ENCODE measurements at places on chromosomes 6 and 20.
A peak's percentile ranks its signal among the peaks of the same experiment; 100 is the strongest.

DNA sequence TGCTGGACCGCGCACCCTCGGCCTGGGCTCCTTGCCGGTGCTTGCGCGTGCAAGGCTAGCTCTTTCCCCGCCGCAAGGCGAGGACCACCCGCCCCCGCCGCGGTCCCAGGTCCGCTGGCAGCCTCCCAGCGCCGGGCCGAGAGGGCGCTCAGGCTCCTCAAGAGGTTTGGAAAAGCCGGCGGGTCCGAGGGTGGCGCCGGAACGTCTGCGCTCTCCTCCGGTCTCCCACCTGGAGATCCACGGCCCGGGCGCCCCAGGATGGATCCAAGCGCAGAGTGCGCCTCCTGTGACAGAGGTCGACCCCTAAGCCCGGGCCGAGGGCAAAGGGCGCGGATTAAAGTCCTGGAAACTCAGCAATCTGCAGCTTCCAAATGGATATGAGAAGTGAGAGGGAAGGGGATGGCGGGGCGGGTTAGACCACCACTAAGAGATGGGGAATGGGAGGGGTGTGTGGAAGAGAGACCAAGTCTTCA lies 575 bp upstream of the MICAL1 start:
- DNase-seq: no peak

DNA sequence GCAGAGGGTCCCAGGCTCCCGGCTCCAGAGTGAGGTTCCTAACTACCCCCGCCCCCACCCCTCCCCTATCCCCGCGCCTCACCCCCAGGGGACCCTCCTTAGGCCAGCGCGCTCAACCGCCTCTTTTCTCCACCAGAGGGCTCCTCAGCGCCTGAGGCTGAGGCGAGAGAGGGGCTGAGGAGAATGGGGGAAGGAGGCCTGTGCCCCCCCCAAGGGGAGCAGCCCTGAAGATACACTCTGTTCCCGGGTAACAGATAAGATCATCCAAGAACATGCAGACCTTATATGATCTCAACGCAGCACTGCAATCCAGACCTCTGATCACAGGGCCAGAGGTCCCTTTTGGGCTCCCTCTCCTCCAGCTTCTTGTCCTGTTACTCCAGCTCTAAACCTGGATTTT lies 43.3 kb upstream of the MRPS10 start:
- DNase-seq: no peak

DNA sequence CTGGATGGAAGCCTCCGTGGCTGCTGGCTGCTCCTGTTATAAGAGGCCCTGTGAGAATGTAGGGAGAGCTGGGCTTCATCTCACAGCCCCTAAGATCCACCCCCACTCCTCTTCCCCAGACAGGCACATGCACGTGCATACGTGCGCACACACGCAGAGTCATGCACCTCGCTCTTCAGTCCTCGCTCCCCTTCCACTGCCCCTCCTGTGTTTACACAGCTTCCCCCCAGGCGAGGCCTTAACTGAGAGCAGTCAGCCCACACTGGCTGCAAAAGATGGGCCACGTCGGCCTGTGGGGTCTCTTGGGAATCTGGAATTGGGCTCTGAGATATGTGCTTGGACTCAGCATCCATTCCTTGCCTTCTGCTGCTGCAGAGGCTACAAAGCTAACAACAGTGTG lies 35.2 kb upstream of the MLN start:
- no peak for DNase-seq

- no peak for DNase-seq
Observed at GRCh38 chr6:167746975-167747374, 79.7 kb upstream of the AFDN start.

- DNase-seq: peak; percentile 42
Observed at GRCh38 chr20:24102290-24102689, 113.7 kb upstream of the GGTLC1 start.

DNA sequence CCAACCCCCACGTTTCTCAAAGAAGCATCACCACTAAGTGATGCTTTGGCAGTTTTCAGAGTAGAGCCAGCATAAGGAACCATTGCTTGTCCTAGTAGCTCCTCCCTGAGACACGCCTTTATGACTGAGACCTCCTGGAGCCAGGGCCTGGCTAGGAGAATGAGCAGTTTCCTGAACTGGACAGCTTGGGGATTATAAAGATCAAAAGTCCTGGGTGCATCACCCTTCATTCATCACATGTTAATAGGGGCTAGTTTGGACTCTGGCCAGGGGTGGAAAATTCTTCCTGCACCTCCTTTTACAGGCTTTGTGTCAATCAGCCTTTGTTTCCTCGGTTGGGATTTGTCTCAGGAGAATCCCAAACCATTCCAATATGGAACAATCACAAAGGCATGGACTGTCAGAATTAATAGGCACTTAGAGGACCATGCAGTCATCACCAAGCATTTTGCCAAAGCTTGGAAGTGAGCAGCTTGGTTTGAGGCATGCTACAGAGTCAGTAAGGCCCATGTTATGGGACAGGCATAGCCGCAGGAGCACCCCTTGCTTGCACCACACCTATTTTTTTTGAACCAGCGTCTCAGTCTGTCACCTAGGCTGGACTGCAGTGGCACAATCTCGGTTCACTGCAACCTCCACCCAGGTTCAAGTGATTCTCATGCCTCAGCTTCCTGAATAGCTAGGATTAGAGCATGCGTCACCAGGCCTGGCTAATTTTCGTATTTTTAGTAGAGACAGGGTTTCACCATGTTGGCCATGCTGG lies 64.9 kb upstream of the TGM3 start:
- no peak for DNase-seq

DNA sequence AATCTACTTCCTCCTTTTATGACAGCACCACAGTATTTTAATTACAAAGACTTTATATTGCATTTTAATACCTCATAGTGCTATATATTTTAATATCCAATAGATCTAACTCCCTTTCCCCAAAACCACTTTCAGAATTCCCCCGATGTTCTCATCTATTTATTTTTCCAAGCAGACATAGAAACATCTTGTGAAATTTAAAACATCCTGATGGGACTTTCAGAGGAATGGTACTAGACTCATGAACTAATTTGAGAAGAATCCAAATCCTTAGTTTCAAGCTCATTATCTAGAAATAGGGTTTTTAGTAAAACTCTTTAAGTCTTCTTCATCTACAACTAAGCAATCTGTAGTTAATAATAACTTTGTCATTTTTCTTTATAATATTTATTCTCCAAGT lies 97.0 kb downstream of the TRERF1 start:
- DNase-seq: no peak

DNA sequence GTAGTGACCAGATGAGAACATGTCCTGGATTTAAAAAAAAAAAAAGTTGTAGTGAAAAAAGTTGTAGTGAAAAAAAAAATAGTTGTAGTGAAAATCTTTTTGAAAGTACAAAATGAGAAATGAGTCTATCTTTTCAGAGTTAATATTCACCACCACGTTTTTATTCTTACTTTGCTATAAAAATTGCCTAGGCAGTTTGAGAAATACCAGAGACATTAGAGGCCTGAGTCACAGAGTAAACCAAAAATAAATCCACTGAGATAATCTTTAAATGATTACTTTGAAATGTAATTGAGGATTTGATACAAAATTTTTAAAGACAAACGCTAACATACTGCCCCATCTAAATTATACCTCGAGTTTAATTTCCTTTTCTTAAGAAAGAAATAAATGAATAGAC lies 101.2 kb upstream of the TIAM2 start:
- DNase-seq: no peak

DNA sequence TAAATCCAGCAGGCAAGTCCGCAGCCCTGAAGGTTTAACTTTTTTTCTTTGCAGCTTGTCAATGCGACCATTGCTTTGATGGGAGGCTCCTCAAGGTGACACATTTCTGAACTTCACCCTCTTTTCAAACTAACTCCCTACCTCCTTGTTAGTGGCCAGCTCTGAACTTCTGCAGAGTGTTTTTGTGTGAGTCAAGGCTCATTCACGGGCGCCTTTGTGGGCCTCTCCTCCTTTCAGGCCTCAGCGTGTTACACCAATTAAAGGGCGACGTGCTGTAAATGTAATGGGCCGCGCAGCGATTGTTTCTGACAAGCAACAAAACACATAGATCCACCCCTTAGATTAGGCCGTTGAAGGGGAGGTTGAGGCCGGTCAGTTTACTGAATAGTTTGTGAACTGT lies 45.5 kb upstream of the NR2E1 start:
- no peak for DNase-seq

DNA sequence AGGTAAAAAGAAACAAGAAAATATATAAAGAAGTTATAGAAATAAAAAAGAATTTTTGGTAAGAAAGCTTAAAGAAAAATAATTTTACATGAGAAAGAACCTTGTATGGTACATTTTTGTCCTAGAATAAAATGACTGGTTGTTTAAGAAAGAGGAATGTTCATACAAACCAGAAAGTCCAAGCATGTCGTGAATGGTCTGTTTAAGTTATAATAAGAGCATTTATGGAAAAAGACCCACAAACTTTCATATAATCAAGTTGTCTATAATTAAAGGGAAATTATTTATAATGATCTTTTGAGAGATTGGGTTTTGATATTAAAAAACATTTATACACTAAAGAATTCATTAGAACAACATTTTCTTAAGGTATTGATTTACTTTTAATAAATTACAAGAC lies 27.8 kb upstream of the FAM110A start:
- DNase-seq: no peak

DNA sequence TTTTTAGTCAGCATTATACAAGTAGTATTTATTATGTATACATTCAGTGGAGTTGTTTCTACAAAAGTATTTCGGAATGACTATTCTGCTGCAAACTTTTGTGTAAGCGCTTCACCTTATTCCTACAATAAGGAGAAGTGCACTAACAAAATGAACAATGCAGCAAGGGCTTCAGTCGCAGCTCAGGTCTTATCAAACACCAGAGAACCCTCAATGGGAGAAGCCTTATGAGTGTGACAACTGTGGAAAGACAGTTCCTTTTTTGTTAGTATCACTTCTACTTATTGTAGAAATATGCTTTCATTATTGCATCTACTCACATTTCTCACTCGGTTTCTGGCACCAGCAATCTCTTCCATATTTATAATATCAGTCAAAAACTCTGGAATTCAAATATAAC lies 18.8 kb downstream of the ZKSCAN3 start:
- peak; percentile 67 for DNase-seq

GRCh38 chr6:46273911-46274310 lies 103.1 kb upstream of the ENPP5 start:
- DNase-seq: no peak

DNA sequence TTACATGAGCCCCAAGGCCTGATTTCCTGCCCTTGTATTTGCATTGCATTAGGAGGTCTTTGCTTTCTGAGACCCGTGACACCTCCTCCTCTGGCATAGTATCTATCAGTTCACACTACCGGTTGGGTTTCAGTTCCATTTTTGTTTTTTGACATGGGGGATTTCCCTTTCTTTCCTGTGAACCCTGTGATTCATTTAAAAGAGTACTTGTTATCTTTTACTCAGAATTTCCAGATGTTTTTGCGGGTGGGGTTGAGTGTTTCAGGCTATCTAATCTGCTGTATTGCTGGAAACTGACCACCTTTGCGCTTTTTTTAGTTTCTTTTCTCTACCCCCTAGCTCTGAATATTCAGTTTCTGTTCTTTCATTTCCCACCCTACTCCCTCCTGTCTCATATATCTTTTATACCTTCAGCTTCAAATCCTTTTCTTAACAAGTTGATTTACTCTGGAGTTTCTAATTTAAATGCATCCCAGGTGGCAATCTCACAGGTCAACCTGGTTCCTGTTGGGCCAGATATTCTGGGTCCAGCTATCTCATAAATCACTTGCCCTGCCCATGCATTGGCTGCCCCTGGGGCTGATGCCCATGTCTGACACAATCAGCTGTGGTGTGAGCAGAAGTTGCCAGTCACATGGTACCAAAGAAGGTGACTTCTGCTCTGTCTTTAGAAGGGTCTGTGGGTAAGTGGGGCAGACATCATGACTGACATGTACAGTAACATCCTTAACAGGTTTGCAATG lies 14.3 kb upstream of the NCOA3 start:
- peak; percentile 54 for DNase-seq

DNA sequence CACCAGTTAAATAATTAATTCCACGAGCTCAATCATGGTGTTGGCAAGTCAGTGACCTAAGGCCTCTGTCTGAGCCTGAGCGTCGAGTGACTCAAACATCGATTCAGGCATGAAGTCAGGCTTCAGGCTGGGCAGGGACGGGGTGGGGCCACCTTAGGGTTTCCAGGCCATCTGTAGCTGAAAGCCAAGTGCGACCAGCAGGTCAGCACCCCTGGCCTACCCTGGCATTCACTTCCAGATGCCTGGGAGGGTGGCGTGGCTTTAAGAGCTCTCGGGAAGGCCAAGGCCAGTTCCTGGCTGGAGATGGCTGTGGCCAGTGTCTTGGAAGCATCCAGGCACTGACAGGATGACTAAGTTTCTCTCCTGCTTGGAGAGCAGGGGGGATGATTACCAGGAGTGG lies 113.4 kb downstream of the DACT2 start:
- DNase-seq: no peak

- no peak for DNase-seq
Observed at GRCh38 chr20:62201173-62202082, 18.6 kb downstream of the MTG2 start.

GRCh38 chr6:99350573-99350972 lies 1.1 kb upstream of the FAXC start:
- no peak for DNase-seq

GRCh38 chr6:154510144-154510905 lies at the start of gene CNKSR3:
CNKSR3 (minus strand) TSS chr6:154510685; CDS start chr6:154510114, 571 bp downstream.
- peak; percentile 38 for DNase-seq

- peak; percentile 10 for DNase-seq
Observed at GRCh38 chr6:142943711-142944123, 1.3 kb downstream of the HIVEP2 start.

DNA sequence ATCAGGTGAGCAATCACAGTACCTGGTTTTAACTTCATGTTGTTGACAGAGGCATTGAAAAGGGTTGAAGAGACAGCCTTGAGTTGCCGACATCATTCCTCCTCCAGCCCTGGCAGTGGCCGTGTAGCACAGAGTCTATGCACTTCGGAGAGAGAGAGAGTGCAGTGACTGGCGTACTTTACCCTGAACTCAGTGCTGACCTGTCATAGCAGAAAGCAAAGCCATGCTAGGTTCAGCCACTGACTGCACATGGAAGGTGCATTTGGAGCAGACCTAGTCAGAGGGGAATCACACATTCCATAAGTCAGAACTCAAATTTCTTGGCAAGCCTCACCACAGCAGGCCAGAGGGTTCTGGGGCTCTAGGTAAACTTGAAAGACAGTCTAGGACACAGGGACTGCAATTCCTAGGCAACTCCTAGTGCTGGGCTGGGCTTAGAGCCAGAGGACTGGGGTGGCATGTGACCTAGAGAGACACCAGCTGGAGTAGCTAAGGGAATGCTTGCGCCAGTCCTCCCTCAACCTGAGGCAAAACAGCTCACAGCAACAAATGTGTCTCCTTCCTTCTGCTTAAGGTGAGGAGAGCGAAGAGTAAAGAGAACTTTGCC lies 69.1 kb downstream of the ELOVL4 start:
- DNase-seq: no peak
